ENCODE measurements at places on chromosomes 2 and 18.
A peak's percentile ranks its signal among the peaks of the same experiment; 100 is the strongest.

GRCh38 chr2:157486596-157487270, 42.8 kb upstream of the CYTIP start:
- DNase-seq, result no peak

DNA sequence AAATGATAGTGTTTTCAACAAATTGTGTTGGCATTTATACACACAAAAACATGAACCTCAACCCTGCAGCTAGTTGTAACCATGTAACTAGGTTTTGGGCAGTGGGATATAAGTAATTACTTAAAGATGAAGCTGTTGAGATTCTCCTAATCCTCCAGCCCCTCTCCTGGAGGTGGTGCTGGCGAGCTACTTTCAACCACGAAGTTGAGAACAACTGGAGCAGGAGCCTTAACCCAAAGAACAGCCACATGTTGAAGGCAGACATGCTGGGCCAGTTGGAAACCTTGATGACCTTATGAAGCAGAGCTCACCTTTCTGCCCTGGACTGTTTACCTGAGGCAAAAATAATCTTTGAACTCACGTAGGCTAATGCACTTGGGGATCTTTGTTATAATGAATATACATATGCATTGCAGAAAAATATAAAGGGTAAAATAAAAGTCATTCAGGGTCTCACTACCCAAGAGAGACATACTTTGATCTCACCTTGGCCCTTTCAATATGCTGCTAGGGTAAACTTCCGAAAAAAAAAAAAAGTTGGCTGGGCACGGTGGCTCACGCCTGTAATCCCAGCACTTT, 89.6 kb upstream of the NPAS2 start:
- DNase-seq, result no peak

DNA sequence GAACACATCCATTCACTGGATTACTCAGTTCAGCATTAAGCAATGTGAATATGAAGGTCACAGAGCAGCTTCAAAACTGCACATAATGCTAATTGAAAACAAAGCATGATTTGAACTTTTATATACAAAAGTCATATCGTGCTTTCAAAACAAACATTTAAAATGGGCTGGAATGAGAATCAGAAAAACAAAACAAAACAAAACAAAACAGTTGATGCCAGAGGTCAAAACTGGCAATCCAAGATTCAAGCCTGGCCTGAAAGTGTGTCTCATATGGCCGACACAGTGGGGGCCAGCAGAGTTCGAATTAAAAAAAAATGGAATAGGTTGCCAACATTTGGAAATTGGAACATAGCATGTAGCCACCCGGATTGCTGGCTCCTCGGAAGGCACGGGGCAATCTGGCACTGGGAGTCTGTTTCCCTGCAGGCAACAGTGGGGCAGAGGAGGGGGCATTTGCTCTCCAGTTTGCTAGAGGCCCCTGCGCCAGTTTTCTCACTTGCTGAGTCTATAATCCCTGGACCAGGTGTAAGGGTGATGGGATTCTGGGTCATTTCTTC, 294.4 kb downstream of the ZNF521 start:
- no peak for DNase-seq

GRCh38 chr2:146642066-146642465, 1202.8 kb upstream of the ACVR2A start:
- no peak for DNase-seq

GRCh38 chr18:58721566-58722239, 50.4 kb downstream of the MALT1 start:
- no peak for DNase-seq

DNA sequence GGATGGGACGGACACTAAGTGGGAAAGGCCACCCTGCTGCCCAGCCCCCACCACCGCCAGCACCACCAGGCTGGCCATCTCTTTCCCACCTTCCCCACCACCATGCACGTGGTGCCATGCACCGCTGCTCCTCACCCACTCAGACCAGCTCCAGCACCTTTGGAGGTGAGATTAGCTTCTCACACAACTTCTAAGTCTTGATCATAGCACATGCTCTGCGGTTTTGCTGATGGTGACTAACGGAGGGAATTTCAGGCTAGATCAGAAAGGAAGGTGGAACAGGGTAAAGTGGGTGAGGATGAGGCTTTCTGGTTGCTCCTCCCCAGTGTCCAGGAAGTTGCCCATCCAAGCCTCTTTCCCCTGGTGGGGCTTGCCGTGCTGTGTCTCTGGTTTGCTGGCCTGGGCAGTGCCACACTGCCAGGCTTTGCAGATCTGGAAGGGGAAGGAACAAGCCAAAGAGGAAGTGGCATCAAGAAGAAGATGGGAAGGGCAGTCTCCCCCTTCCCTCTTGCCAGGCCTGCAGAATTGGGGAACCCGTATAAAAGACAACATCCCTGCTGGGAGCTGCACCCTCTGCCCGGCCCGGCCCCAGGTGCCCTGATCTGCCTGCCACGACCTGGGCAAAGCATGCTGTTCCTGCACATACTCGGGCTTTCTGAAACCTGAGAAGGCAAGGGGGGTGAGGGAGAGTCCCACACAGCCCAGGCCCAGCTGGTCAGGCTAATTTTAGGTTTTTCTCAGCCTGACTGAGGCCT, 44.3 kb upstream of the CAB39 start:
- DNase-seq, result no peak

- no peak for DNase-seq
Measured at GRCh38 chr2:233247116-233247515, 4.4 kb upstream of the ATG16L1 start.

DNA sequence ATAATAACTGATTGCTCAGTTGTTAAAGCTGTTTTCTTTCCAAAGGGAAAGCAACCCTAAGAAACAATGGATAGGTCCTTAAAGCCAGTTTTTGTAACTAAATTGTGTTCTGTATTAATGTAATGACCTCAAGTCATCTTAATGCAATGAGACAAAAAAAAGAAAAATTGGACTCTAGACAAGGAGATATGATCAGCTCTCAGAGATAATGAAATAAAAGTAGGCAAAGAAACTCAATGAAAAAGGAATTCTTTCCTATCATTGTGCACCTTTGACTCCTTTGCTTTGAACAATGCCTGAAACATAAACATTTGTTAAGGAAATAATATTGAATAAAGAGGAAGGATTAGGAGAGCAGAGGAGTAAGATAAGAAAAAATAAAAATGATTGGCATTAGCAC, 86.1 kb downstream of the RIT2 start:
- DNase-seq, result no peak

DNA sequence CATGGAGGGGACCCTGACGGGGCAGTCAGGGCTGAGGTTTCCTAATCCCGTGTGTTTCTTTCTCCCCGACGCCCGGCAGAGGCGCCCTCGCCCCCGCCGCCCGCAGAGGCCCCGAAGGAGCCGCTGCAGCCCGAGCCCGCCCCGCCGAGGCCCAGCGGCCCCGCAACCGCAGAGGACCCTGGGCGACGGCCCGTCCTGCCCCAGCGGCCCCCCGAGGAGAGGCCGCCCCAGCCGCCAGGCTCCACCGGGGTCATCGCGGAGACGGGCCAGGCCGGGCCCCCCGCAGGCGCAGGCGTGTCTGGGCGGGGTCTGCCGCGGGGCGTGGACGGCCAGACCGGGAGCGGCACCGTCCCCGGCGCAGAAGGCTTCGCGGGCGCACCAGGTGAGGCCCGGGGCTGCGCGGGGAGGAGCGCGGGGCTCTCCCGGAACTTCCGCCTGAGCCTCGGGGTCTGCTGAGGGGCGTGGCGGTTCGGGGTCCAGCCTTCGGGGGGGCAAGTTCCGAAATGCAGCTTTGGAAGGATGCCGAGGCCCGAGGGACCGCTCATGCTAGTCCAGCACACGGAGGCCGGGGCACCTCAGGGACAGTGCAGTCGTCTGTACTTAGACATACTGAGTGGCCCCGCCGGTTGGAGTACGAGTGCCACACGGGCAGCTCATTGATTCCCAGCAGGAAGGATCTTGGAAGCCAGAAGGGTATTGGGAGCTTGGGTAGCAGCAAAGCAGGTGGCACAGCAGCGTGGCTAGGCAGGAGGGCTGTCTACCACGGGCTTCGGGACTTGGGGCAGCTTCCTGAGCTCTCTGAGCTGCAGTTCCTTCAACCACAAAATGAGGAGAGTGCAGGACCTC, 60.1 kb downstream of the EMILIN2 start:
- peak; percentile 16 for DNase-seq

DNA sequence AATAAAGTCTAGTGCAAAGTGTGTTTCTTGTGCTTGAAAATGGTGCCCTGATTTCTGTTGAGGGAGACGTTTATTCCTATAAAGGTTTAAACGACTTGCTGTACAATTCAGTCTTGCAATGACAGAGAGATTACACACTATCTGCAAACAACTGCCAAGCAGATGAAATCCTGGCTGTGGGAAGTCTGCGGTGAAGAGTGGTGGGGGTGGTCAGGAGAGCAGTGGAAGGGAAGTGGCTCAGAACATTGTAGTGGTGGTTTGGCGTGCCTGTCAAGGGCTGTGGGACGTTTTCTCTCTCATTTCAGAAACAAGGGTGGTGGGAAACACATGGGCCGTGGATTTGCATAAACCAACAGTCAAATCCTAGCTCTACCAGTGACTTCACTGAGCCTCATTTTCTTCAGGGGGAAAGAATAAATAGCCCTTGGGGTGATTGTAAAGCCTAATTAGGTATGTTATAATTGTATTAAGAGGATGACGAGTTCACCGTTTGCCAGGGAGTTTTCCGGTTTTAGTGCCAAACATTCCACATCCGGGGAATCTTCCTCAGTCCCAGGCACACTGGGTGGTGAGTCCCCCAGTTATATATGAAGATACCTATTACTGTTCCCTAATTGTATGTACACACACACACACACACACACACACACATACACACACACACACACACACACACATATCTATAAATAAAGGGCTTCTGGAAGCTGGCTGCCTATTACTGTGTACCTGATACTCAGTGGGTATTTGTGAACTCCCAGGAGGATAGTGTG, 115.0 kb downstream of the SPTBN1 start:
- peak; percentile 29 for DNase-seq

DNA sequence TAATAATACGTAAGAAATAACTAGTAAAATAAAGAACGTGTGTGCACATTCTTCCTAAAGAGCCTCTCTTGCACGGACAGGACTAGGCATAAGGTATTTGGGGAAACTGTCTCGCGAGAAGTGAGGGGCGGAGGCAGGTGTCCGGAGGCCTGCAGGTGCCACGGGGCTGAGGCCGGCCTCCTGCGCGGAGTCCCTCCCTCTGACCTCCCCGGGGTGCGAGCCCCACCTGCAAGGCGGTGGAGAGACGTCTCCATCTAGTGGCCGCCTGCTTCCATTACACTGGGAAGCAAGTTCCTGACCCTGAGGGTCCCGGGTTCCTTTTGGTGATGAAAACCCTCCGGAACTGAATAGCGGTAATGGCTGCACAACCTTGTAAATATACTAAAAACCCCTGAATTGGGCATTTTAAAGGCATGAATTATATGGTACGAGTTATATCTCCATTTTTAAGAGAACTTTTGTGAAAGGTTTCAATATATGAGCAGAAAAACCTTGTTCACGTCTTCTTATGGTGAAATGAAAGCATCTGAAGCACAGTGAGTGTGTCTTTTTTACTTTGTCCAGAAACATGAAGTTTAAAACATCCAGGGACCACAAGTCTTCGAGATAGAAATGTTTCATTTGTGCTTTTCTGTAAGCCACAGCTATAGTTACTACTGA, 35.5 kb upstream of the CTDP1 start:
- peak; percentile 48 for DNase-seq

DNA sequence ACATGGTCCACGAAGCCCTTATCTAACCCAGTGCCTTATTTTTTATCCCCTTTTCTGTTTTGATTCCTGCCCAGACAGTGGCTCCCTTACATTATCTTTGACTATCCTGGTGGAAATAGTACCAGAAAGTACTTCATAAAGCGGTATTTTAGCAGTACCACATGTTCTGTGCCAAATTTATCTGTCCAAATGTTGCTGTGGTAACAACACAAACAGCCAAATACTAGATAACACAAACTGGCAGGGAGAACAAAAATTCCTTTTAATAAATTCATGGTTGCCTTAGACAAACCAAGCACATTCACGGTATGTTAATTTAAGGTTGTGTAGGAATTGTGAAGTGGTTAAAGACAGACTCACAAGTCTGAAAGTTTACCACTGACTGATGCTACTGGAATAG, 187.9 kb upstream of the LHCGR start:
- DNase-seq, result no peak

GRCh38 chr2:232511336-232511890, 8.8 kb upstream of the PRSS56 start:
- no peak for DNase-seq

- no peak for DNase-seq
Measured at GRCh38 chr2:200829258-200829655, 17.5 kb downstream of the BZW1 start.

GRCh38 chr18:45910405-45911023, 56.6 kb downstream of the EPG5 start:
- DNase-seq, result peak; percentile 29

- DNase-seq, result no peak
Measured at GRCh38 chr2:191806396-191806795, 40.5 kb downstream of the CAVIN2 start.

- no peak for DNase-seq
Measured at GRCh38 chr2:18362696-18363095, 197.8 kb downstream of the RDH14 start.

DNA sequence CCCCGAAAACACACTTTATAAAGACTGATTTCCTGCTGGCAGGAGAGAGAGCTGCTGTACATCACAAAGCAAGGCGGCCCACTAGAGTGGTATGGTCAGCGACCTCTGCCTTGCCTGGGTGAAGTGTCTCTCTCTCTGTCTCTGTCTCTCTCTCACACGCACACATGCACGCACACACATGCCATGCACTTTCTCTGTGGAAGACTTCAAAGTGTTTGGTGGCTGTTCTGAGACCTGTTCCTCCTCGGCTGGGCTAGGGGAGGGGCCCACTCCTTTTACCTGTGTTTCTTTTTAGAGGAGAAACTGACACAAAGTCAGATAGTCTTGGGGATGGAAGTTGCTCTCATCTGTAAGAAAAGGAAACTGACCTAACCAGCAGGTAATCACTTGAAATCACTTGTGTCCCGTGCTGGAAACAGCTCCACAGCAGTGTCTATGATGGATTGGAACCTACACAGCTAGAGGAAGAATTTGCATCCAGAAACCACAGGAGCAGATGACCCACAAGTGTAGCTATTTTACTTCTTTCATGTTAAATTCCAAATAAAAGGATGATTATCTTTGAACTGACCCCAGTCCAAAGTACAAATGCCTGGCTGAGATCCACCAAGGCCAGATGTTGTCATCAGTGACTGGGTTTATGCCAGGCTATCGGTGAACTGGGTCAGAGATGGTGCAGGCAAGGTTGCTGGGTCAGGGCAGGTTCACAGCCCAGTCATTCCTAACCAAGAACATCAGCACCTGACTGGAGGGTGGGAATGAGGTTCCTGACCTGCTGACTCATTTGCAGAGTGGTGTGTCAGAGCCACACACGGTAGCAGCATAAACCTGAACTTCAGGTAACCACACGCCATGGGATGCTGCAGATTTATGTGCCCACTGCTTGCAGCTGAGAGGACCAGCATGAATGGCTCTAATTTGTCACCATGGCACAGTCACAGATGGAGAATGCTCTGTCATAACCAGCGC, 63.0 kb downstream of the NPAS2 start:
- DNase-seq, result no peak

DNA sequence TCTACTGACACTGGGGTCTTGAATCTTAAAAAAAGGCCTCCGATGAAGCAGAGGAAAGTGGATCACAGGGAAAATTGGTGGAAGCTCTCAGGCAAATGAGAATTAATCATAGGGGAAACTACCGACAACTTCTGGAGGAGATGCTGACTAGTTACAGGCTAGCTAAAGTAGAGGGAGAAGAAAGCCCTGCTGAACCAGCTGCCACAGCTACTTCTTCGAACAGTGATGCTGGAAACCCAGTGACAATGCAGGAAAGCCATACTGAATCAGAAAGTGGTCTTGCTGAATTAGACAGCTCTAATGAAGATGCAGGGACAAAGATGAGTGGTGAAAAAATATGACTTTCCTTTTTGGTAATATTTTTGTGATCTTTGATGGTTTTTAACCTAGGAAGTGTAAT, 44.9 kb upstream of the SLC3A1 start:
- DNase-seq, result no peak
